ENCODE measurements at places on chromosomes 7 and 10.

GRCh38 chr7:157628456-157628855, 291.7 kb downstream of the DNAJB6 start:
- no peak for DNase-seq

GRCh38 chr10:20299034-20299736, 483.0 kb downstream of the PLXDC2 start:
- DNase-seq, result no peak

DNA sequence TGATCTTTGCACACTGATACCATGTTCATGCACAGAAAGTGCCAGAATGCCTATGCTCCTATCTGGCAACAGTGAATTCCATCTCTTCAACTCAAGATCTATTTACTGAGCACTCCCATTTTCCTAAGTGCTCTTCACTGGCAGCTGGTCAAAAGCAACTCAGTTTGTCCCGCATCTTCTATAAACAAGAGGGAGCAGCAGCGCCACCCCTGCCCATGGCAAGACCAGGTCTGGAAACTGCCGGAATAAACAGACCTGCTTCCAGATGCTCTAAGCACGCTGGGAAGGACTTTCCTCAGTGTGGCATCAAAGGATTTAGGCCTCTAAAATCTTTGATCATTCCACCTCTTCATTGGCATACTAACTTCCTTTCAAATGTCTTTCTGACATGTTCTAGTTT, 104.4 kb upstream of the MACROH2A2 start:
- no peak for DNase-seq

- DNase-seq, result no peak
Observed at GRCh38 chr10:43822631-43823580, 174.2 kb upstream of the ZNF32 start.

DNA sequence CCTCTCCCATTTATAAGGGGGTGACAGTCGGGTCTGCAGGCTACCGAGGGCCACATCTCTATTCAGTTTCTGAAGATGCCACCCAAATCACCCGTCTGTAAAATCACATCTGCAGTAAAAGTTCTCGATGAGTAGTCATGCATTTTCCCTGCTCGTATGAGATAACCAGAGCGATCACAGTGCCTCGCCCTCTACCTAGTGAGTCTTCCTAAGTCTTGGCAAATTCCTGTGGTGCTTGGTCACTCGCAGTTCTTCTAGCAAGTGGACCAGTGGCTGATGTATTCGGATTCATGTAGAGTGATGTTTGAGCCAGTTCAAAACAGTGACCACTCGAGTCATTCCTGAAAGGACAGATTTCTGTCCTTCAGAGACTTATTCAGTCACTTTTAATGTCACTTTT, 44.9 kb downstream of the INSYN2A start:
- peak; percentile 92 for DNase-seq

DNA sequence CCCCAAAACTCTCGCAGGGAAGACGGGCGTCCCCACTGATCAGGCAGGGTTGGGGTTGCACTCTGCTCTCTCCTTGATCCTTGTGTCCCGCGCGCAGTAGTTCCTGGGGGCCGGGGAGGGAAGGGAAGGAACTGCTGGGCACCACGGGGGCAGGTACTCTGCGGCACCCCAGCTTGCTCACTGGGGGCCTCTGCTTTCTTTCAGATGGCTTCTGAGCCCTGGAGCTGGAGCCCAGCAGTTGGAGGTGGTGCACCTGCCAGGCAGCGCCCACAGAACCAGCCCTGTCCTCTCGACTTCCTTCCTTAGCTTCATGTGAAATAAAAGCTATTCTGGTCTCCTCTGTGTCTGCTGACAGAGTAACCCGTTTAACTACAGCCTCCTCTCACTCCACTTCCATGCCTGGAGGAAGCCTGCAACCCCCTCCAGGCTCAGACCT, 12.2 kb downstream of the PLAC9 start:
- DNase-seq, result no peak

DNA sequence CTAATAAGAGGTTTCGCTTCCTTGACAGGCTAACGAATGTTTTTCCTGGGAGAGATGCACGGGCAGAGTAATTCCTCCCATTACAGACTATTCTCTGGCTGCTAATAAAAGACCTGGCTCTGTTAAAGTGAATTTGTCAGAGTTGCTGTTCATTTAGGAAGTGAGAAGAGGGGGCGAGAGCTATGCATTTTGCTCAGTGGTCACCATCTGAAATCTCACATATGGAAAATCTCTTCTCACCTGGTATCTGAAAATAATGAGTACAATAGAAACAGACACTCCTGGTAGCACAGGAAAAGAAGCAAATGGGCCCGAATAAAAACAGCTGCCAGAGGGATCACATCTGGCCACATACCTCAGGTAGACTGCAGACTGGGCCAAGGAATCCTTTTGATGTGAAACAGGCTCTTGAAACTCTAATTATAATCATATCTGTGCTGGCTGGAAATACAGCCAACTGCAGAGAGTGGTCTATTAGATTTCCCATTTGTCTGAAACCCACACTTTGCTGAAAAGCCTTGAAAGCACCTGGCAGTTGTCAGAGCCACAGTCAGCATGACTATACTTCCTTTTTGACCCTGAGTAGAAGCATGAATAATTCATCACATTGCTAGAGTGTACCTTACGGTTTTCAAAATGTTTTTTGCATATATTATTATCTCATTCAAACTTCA, 33.6 kb downstream of the AOAH start:
- no peak for DNase-seq

GRCh38 chr10:31926765-31927564, 1.7 kb downstream of the ARHGAP12 start:
- peak; percentile 24 for DNase-seq

DNA sequence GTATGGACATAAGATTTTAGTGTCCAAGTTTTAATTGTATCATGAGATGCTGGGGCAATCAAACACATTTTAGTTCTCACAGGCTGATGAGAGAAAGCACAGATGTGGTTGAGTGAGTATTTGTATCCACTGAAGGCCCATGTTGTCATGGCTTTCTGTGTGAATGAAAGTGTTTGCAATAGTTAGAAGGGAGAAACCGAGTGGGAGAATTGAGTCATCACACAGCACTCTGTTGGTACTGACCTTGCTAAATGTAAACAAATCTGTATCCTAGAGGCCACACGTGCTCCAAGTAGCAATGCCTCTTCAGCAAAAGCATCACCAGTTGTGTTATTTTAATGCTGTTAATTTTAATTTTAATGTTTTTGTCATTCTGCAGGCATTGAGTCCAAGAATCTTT, 121.2 kb downstream of the EMX2 start:
- peak; percentile 44 for DNase-seq

DNA sequence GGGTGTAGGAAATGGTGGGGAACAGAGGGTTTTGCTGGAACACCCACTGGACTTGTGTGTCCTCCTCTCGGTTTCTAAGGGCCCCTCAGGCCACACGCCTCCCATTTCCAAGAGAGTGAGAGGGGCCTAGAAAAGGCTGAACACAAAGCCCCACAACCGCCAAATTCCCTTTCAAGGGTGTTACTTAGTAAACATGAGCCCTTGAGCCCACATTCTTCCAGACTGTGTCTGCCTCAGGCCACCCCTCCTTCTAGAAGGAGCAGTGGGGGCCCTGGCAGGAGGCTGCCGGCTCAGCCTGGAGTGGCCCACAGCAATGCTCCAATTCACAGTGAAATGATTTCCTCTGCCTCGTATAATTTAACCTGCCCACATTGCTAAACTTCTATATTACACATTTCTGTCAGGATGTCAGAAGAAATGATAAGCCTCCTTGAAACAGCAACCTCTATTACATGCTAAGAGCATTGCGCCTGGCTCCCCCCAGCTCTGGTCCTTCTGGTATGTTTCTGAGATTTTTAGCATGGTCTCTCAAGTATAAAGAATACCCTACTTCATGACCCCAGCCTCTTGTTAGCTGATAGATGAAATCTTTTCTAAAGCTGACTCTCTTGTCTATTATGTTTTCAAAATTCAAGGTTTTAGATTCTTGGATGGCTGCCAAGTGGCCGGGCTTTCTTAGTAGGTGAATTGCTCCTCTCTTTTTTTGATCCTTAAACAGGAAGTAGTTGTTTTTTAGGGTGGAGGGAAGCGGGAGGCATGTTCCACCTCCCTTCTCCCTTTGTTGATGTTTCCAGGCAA, 673.9 kb upstream of the GALNT17 start:
- DNase-seq, result no peak

- DNase-seq, result peak; percentile 79
Observed at GRCh38 chr7:149742075-149742701, 31.2 kb downstream of the ZNF467 start.

GRCh38 chr10:47009215-47009838, 98.1 kb downstream of the PTPN20 start:
- DNase-seq, result no peak

DNA sequence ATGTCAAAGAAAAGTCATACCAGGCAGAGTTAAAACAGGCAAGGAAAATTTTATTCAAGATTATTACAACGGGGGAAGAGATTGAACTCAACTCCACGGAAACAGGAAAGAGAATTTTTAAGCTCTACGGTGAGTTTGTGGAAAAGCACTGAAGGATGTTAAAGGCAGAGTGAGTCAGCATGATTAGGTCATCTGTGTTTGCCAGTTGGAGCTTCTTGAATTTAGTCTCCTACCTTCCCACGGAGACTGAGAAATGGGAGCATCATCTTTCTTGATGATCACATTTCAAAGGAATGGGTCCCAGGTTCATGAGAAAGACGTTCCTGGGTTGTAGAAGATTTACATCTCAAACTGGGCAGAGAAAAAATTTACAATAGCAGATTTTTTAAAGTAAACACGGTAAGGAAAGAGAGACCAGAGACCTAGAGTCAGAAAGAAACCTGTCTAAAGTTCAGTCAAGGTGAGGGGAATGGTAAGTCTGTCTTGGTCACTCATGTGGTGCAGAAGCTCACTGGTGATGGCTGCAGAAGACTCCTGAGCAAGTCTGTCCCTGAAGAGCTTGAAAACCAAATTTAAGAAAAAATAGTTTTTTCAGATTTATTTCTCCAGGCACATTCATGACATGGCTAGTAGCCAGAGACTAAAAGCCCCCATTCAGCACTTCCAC, 516.9 kb upstream of the LRRN3 start:
- DNase-seq, result peak; percentile 86

- DNase-seq, result no peak
Observed at GRCh38 chr10:111211706-111212105, 134.9 kb downstream of the ADRA2A start.

GRCh38 chr7:151000897-151001495, 10.2 kb downstream of the NOS3 start:
- DNase-seq, result no peak

DNA sequence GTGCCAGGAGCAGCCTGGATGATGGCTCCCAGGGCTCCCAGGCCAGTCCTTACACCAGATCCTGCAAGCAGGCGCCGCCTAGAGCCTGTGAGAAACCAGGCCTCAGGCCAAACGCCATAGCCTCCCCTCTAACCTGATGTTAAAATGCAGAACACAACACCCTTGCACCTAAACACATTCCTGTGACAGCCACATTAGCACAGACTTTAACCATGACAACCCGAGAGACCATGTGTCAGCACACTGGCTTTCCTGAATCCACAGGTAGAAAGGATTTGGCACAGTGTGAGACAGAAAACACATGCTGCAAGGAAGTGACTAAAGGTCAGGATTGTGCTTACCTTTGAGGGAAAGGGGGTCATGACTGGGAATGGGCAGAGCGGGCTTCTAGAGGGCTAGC, 59.9 kb downstream of the SGMS1 start:
- DNase-seq, result no peak

GRCh38 chr10:121216295-121216694, 365.1 kb downstream of the WDR11 start:
- DNase-seq, result no peak

DNA sequence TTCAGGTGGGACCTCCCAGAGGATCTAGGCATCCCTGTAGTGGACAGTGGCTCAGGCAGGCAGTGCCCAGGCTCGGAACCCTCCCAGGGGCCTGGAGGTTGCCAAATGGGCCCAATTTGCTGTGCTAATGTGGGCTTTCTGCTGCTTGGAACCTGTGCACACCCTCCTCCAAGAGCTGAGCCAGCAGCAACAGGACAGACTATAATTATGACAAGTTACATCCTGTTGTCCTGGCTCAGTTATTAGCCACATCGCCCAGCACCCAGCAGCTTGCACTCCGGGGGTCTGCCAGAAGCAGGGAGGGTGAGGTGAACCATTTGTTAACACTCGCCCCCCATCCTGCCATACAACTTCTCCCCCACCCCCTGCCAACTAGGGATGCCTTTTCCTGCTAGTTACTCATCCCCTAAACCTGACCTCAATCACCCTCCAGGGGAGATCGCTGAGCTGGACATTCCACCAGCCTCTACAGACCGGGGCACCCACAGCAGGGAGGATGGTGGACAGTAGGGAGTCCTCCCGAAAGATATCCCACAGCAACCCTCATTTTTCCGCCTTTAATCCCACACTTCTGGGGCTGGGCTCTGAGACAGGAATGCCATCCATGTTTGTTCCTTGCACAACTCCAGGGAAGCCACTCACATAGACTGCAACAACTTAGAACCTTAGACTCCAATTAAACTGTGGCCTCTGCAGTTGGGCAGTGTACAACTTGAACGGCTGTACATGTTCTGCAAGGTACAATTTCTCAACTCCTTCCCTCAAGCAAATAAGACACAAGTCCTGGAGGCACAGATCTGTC, 7.9 kb upstream of the MYL10 start:
- peak; percentile 25 for DNase-seq

DNA sequence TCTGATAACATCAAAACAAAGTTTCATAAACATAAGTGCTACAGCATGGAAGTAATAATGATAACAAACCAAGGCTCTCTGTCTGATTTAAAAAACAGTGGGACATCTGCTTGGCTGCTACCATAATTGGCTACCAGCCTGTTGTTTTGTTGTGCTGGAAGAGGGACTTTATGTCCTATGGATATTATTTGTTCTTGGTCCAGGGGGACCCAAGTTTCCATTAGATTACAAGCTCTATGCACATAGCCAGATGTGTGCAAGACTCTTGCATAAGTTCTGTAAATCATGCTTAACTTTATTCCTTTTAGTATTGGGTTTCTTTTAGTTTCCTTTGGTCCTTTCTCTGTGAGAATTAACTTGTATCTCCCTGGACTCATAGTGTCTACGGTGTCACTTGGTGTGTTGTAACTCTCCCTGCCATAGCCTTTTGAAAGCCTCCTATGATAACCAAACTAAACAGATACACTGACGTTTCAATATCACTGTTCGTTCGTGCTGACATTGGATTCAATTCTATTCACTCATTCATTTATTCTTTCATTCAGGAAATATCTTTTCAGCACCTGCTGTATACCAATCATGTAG, 41.4 kb upstream of the CD36 start:
- DNase-seq, result no peak

All from ACHN (cell line).